ENCODE measurements at places on chromosomes 4 and X.

GRCh38 chr4:174320494-174321199, 36.9 kb downstream of the CEP44 start:
- no peak for DNase-seq

GRCh38 chr4:155609455-155610059, 57.1 kb upstream of the GUCY1A1 start:
- no peak for DNase-seq

- DNase-seq, result no peak
Measured at GRCh38 chr4:165457793-165458192, 79.0 kb downstream of the CPE start.

GRCh38 chr4:1295405-1296055, 5.8 kb downstream of the MAEA start:
- DNase-seq, result no peak

DNA sequence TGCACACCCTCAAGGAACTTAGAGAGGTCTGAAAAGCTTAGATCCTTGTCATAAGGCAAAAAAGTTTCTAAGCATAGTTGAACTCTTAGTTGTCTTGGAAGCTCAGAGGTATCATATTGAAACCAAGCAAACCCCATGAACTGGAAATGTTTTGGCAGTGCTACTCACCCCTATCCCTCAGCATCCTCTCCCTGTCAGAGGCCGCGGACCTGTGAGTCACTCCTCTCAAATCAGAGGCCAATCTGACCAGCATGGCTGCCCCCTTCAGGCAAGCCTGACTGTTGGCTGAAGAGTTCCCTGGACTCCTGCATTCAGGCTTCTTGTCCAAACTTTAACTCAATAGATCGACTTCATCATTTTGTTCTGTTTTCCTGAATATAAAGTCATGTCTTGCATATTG, 69.4 kb downstream of the KCNIP4 start:
- DNase-seq, result no peak

All from NCI-H1105 treated with DMSO at 0.1 percent for 48 hours (cell line).